ENCODE measurements at places on chromosomes 7 and 10. TPM values are rescaled to one million over a fixed set of nuclear protein-coding genes. Genes with fewer than 3 reads are reported as not detected.

- peak; percentile 97 for DNase-seq
Measured at GRCh38 chr7:117019786-117020590, 66.7 kb downstream of the ST7 start.

DNA sequence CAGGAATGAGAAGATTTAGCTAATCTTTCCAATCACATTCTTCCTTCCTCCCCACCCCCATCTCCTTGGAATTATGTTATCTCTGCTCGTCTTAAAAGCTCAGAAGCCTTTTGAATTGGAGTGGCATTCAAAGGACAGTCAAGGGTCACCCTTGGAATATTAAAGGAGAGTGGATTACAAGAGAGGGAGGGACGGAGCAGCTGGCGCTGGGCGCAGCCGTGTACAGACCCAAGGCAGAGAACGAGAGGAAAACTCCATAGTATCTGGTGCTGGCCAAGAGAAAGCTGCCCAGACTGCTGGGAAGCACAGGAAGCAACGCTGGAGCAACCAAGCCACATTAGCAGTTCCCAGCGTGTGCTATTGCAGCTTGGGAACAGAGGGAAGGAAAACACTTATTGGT lies 95.7 kb downstream of the POU6F2 start:
- DNase-seq, result no peak

DNA sequence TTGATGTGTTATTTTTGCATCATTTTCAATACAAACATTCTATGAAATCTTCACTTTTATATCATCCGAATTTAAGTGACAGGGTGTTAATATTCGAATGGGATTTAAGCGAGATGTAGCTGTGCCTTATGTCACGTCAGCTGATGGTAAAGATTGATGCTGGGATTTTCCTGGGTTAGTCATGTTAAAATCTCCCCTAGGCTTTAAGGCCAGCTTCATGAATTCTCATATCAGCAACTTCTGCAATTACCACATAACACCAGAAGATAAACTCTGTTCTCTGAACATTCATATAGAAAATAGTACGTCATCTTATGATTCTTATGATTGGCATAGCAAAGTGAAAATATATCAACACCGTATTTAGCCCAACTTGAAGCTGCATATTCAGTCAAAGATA lies 669.2 kb downstream of the PCDH15 start:
- no peak for DNase-seq

DNA sequence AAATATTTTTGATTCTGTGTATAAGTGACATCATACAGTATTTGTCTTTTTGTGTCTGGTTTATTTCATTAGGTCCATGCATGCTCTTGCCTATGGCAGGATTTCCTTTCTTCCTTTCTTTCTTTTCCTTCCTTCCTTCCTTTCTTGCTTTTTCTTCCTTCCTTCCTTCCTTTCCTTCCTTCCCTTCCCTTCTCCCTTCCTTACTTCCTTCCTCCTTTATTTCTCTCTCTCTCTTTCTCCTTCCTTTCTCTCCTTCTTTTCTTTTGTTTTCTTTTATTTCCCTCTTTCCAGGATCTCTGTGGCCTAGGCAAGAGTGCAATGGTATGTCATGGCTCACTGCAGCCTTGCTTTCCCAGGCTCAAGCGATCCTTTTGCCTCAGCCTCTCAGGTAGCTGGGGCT lies 31.4 kb upstream of the CALU start:
- DNase-seq, result no peak

GRCh38 chr10:354901-355617 lies 219.8 kb downstream of the ZMYND11 start:
- DNase-seq, result no peak

DNA sequence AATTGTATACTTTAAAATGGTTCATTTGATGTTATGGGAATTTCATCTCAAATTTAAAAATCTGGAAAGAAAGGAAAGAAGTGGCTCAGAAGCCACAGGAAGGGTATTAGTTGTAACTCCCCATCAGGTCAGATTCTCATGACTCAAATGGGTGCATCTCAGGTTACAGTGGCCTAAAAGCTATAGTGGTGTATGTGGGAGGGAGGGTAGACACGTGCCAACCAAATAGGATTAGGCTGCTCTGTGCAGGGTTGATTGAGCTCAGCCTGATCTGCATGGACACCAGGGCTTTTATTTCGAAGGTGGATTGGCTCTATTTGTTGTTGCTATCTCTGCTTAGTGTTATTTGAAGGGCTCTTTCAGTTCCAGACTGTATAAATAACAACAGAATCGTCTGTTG lies 121.5 kb upstream of the PRR15 start:
- DNase-seq, result no peak

DNA sequence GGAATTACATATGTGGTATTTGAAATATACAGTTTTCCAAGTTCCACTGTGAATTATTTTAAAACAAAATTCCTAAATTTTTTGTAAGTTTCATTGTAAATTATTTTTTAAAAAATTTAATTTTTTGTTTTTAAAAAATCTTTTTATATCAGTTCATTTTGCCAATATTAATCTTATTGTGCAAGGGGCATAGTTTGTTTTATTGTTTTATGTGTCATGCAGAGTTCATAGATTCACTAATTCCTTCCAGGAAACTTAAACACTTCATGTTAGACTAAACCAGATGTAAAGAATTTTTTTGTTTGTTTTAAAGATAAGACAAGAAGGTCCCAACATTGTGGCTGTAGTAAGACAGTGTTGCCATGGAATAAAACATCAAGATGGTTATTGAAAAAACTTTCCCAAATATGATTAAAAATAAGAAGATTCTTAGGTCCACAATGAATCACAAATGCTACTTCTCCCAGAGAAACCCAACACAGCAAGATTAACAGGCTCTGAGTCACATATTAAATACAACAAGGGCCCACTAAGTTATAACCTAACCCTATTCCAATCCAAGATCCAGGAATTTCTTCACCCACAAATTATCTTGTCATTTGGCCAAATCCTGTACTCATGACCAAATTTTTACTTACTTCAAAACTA lies 464.7 kb upstream of the IGFBP3 start:
- no peak for DNase-seq

- no peak for DNase-seq
Measured at GRCh38 chr7:5443678-5444077, 20.0 kb upstream of the TNRC18 start.

- DNase-seq, result no peak
Measured at GRCh38 chr10:59631237-59631636, 78.4 kb downstream of the SLC16A9 start.

DNA sequence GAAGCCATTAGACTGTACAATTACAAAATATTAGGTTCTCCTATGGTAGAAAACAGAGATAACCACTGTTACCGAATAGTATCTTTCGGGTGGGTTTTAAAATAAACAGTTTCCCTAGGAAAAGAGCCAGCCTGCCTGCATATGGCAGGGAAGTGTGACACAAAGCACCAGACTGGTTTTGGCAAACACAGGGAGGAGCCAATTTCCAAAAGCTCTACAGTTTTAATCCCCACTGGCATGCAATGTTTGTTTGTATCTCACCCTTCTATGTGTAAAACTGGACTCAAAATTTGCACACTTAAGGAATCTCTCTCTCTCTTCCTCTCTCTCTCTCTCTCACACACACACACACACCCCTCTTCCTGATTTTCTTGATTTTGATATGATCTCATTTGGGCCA lies 261.7 kb downstream of the ETV1 start:
- DNase-seq, result no peak

GRCh38 chr10:4698075-4698474 lies 127.9 kb upstream of the AKR1E2 start:
- DNase-seq, result no peak

DNA sequence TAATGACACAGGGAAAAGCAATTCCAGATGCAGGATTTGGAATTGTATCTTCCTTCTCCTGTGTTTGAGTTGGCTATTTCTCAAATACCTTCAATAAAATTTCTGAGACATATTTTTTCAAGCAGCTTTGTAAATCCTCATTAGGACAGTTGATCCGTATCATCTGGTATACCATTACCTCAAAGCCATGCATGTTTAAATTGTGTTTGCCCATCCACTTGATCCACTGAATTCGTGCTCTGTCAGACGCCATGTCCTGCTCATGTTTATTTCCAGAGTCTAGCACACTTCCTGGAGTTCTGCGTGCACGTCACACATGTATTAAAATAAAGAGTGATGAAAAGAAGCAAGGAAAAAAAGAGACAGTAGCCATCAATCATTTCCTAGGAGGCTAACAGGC lies 141.8 kb upstream of the CDC14C start:
- no peak for DNase-seq

DNA sequence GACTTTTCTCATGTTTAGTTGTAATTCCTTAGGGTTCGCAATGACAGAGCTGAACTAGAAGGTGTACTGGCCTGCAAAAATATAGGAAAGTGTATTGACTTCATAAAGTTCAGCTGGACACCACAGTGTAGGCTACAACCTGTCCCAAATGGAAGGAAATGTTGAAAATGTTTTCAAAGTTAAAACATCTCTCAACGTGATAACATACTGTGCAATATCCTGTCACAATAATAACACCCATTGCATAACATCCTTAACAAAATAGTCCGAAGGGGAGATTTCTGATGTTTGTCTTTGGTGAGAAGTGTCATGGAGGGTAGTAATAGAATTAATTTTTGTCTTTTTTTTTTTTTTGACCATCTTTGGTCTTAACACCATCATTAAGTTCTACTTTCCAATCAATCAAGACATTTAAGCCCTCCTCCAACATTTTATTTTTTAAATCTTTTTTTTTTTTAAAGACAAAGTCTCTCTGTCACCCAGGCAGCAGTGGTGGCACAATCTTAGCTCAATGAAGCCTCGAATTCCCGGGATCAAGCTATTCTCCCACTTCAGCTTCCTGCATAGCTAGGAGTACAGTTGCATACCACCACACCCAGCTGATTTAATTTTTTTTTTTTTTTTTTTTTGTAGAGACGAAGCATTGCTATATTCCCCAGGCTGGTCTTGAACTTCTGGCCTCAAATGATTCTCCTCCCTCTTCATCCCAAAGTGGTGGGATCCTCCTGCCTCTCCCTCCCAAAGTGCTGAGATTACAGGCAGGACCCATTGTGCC lies 45.7 kb downstream of the DYNC1I1 start:
- peak; percentile 77 for DNase-seq

DNA sequence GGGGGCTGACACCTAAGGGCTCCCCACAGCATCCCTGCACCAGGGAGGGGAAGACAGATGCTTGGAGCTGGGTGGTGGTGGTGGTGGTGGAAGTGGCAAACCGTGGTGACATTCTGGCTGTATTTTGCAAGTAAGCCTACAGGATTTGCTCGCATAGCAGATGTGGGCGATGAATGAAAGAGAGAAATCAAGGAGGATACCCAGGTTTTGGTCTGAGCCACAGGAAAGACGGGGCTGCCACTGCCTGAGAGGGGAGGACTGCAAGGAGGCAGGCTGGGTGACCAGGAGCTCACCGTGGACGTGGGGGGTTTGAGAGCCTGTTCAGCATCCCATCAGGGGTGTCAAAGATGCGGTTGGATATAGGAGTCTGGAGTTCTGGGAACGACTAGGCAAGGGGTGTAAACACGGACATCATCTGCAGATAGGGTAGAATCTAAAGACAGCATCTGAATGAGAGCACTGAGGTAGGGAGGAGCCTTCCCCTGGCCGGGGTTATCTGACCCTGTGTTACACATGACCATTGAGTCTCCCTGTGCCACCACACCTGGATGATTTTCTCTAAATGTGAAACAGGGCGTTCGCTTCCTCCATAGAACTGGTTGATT lies 49.7 kb downstream of the TSPAN15 start:
- DNase-seq, result no peak

DNA sequence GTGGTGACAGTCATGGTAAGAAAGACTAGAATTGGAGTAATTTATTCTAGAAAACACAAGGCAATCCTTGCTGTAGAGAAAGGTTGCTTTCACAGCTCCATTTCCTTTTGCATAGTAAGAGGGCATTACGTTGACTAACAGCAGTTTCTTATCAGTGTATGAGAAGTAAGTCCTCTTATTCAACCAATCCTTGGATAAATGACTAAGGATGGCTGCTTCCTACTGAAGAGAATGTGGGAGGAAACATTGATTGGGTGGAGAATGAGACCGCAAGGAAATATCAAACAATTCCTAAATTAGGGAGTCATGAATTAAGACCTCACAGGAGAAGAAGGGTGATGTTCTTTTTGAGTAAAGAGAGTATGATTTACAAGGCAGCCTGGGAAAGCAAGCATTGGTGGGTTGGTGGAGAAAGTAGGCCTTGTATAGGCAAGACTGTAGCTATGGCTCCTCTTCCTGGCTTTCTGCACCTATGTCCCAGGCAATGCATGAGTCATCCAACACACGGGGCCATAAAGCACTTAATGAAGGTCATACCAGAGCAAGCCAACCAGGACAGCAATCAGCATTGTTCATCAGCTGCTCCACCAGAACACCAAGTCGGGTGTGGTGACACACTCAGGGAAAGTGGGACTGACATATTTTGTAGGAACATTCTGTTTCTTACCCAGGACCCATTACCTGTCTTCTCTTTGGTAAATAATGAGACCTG lies 5.6 kb downstream of the MGAM start:
- DNase-seq, result no peak

- DNase-seq, result no peak
Measured at GRCh38 chr7:15335390-15335789, 226.4 kb downstream of the AGMO start.

- DNase-seq, result no peak
Measured at GRCh38 chr7:152704796-152705384, 28.9 kb upstream of the XRCC2 start.

DNA sequence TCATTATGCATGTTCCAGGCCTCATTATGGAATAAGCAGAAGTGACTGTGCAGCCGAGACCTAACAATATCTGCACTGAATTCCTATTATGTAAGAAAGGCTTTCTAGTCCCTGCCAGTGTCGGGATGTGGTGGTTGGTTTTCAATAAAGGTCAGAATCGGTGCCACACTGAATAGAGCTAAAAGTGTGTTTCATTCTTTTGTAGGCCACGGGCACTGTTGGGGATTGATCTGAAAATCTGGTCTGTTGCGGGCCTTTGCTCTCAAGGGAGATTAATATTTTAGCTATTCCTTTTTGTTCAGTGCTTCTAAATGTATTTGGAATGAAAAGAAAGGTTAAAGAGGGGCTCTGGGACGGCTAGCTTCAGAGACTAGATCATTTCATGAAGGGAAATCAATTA lies 559.4 kb upstream of the GALNT17 start:
- no peak for DNase-seq

GRCh38 chr7:8433477-8434289 lies at the start of gene NXPH1:
Gene NXPH1 (plus strand): TSS chr7:8433609.
- no peak for DNase-seq

DNA sequence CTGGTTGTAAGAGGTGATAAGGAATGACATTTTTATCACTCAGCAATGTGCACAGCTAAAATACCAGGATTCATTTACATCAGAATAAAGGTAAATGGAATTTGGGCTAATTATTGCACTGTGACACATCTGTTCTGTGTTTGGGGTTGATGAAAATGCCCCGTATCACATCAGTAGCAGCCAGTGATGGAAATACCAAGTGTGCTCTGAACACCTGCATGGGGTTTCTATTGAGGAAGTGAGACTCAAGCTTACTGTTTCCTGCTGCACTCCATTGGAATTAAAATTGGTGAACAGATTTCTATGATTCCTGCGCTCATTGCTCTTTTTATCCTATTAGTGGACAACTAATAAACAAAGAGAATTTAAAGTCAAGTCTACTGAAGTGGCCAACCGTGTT lies 296.9 kb downstream of the NRG3 start:
- DNase-seq, result no peak

GRCh38 chr7:116552602-116553001 lies 27.8 kb downstream of the CAV1 start:
- peak; percentile 68 for DNase-seq

The OR2A1 gene
- total RNA-seq, result under 0.01 TPM

The CTTNBP2 gene
- total RNA-seq, result 0.63 TPM

The INA gene
- 0.13 TPM for total RNA-seq

The BCL7B gene
- 24.9 TPM for total RNA-seq

The CCZ1B gene
- total RNA-seq, result 34.1 TPM

The OR2F1 gene
- not detected for total RNA-seq

The EEPD1 gene
- total RNA-seq, result 1.3 TPM

The EMX2 gene
- not detected for total RNA-seq

The NUDCD3 gene
- 72.4 TPM for total RNA-seq
